ENCODE measurements at places on chromosomes 11 and 22. TPM values are rescaled to one million over a fixed set of nuclear protein-coding genes. Genes with fewer than 3 reads are reported as not detected.

TRIM51 gene
- not detected for total RNA-seq

ELMOD1 gene
- not detected for total RNA-seq

ADM gene
- total RNA-seq = 69.0 TPM

OR51B4 gene
- not detected for total RNA-seq

MYOD1 gene
- total RNA-seq = not detected

RTN4R gene
- 2.0 TPM for total RNA-seq

IL18 gene
- total RNA-seq = 1.1 TPM

CCDC73 gene
- total RNA-seq = not detected

PLA2G3 gene
- not detected for total RNA-seq
